ENCODE measurements at places on chromosomes 7 and 10. TPM values are rescaled to one million over a fixed set of nuclear protein-coding genes. Genes with fewer than 3 reads are reported as not detected.

FOXI2 gene
- total RNA-seq: not detected

MYH16 gene
- total RNA-seq: not detected

MSMB gene
- not detected for total RNA-seq

DNA sequence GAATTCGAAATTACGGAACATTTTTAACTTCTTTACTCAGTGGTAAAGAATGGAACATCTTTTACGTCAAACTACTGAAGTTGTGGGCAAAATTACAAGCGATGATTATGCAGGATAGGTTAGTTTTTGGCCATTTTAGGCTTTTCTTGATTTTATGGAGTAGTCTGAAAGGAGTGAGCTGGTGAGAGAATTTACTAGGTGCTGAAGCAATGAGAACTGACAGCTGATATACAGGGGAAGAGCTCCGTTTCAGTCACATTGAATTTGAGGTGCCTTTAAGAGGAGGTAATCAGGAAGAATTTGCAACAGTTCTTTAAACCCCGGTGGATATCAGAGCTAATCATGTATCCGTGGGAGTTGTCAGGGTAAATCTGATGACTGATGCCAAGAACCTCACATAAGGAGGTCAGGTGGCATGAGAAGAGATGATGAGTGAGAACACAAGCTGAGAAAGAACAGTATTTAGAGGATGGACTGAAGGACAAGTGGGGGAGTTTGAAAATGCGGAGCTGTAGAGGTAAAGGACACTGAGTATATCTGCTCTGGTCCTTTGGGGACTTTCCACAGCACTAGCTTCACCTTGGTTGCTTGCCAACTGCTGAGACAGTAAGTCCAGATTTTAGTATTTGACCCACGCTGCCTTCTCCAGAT lies 104.3 kb downstream of the AHR start:
- DNase-seq: no peak

GRCh38 chr10:124003481-124003870 lies 89.9 kb downstream of the CHST15 start:
- DNase-seq: no peak

DNA sequence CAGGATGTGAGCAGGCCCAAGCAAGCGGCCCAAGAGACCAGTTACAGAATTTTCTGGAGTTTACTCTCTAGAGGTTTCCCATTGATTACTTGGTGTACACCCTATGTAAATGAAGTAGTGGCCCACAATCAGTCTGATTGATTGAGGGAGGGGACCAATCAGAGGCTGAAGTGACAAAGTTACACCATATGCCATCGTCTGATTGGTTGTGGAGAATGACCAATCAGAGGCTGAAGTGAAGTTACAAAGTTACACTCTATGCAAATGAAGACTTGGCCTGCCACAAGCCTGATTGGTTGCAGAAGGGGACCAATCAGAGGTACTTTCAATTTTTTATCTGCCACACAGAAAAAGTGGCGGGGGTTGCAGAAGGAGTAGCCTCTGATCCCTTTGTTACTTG lies 83.7 kb downstream of the KIF20B start:
- DNase-seq: no peak

UNCX gene
- 2.4 TPM for total RNA-seq

PDE6C gene
- total RNA-seq: not detected

- DNase-seq: no peak
Observed at GRCh38 chr7:55427800-55428199, 62.7 kb downstream of the LANCL2 start.

DNA sequence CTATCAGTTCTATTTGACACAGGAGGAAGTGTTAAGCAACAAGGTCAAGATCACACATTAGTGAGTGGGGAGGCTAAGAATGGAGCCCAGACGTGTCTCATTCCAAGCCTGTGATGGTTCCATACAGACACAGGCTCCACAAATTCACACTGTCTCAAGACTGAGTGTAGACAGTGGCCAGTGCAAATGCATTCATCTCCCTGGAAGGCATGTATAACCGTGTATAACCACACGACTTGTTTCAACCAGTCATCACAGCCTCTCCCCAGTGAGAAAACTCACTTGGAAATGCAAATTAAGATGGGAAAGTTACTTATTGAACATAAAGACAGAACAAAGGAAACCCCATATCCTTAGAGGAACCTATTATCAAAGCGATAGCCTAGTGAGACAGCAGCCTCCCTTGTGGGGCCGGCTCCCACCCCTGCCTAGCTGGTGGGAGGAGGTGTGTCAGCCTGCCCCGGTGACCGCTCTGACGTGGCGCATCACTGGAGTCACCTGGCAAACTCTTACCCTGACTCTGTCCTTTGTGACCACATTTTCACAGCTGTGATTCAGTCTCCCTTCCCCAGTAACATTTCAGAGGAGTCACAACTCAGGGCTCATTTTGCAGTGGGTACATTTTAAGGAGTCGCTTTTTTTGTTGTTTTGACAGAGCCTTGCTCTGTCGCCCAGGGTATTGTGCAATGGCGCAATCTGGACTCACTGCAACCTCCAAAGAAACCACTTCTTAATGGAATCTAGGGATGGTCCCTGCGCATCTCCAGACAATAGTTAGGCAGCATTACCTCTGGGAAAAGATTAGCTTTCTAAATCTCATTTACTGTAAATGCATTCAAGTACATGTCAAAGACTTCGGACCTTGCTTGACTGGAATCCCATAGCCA lies 126.6 kb upstream of the PARD3 start:
- no peak for DNase-seq

DNA sequence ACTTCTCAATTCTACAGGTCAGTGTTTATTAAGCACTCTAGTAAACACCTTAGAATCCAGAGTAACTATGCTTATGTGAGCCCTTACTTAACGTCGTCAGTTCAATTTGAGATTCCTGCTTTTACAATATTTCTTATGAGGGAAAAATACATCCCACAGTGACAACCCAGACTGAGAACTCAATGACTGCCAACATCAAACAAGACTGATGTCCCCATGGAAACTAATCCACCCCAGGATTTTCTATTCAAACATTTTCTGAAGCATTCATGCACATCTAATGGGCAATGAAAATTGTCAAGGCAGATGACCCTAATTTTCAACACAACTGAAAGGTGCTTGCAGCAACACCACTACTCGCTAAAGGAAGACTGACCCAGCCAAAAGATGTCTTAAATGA lies 67.0 kb downstream of the ATE1 start:
- DNase-seq: no peak

GRCh38 chr10:60429084-60429849 lies 39.6 kb upstream of the ANK3 start:
- no peak for DNase-seq

PNLIPRP3 gene
- total RNA-seq: not detected

AZGP1 gene
- 0.52 TPM for total RNA-seq

DENND2A gene
- 29.8 TPM for total RNA-seq

- DNase-seq: no peak
Observed at GRCh38 chr7:139241258-139241657, 10.2 kb downstream of the UBN2 start.

DNA sequence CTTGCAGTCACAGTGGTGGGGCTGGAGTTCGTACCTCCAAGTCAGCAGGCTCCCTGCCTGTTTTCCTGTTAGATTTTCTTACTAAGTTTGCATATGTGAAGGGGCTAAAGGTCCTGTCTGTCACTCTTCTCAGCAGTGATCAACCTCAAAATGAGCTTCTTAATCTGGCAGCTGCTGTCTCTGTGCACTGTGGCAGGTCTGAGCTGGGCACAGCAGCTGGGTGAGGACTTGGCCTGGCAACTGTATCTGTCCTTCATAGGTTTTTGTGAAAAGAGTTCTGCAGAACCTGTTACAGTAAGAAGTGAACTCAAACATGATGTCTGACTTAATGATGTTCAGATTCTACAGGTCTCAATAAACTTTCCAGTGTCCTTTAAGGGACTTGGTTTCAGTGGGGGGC lies 31.3 kb upstream of the GJD4 start:
- no peak for DNase-seq

TUBAL3 gene
- not detected for total RNA-seq

PLCE1 gene
- total RNA-seq: 5.7 TPM

DNA sequence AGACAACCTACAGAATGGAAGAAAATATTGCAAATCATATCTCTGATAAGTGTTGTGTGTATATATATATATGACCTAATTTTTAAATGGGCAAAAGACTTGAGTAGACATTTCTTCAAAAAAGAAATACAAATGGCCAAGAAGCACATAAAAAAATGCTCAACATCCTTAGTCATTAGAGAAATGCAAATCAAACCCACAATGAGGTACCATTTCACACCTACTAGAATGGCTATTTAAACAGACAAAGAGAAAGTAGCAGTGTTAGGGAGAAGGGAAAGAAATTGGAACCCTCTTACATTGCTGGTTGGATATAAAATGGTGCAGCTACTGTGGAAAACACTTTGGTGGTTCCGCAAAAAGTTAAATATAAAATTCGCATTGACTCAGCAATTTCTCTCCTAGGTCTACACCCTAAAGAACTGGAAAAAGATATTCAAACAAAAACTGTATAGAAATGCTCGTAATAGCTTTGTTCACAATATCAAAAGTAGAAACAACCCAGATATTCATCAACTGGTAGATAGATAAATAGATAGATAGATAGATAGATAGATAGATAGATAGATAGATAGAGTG lies 16.3 kb downstream of the ACSL5 start:
- DNase-seq: no peak

GRCh38 chr7:124171068-124171467 lies 138.2 kb upstream of the TMEM229A start:
- DNase-seq: no peak

POLR3A gene
- total RNA-seq: 31.4 TPM

DPP6 gene
- total RNA-seq: 2.2 TPM

DNA sequence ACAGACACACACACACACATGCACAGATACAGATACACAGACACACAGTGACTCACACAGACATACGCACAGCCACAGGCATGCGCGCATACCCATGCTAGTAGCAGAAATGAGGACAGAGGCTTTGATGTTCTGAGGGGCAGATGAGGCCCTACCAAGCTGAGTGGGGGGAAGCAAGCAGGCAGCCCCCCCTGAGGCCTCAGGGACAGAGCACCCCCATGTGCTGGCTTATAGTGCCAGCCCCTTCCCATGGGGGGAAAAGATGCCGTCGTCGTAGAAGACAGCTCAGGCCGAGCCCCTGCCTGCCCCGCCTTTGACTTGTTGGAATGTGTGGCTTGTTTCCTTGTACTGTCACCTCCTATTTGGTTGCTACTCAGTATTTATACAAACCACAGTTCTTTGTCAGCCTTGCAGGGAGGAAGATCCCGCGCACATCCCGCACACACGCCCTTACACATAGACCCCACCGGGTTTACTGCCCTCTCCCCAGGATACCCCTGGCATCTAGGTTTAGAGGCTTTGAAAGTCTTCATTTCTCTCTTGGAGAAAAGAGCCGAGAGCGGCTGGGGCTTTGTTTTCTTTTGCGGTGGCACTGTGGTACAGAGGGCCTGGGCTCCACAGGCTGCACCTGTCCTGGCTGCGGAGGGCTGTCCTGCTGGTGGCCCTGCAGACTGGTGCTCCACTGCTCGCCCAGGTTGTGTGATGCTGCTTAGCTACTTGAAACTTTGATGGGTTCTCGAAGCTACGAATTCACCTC lies 112.5 kb downstream of the DOCK1 start:
- DNase-seq: no peak

DNA sequence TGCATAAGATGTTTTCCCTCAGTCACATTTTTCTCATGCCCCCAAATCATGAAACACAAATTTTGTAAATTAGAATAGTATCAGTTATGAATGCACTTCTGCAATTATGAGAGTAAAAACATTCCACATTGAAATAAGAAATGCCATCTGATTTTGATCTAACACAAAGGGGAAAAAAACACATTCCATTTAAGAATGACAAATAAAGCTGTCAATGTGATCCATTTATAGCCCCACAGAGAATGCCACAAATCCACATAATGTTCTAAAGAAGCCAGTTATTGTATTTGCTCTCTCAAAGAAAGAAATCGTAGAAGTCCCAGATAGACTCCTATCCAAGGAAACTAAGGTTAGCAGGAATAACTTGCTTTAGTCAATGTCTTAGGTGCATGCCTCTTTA lies 48.7 kb upstream of the RHOBTB1 start:
- no peak for DNase-seq

- no peak for DNase-seq
Observed at GRCh38 chr7:42170724-42171123, 66.3 kb downstream of the GLI3 start.
